ENCODE measurements at places on chromosomes 4 and X.

DNA sequence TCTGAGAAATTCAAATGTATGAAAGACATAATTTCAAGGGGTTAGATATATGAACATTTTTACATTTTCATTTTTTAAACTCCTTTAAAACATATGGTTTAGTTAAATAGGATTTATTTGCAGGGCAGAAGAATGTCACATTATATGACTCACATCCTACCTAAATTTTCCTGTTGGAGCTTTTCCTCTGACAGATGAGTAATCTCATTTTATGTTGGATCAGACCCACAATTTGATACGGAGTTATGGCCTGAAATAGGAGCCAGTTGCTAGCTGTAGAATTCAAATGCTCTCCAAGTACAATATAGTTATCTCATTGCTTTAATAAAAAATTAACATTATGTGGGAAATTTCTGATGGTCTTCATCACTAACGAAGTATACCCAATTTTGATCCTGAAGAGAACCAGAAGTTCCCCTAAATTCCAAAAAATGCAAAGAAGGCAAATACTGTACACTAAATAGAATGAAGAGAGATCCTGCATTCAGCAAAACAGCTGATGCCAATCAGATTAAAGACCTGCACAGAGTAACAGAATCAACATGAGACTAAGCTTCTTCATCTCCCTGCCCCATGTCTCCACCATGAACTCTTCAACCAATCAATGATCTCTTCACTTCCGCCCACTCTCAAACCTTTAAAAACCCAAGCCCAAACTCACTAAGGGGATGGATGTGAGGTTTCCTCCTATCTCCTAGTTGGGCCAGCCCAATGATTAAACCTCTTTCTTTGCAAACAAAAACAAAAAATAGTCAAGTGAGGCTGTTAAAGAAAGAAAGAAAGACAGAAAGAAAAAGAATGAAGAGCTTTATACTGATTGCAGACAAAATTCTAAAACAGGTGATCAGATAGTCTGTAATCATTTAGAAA, 10.9 kb upstream of the EXOSC9 start:
- peak; percentile 65 for DNase-seq

GRCh38 chr4:58070726-58071125, 960.5 kb upstream of the IGFBP7 start:
- no peak for DNase-seq

DNA sequence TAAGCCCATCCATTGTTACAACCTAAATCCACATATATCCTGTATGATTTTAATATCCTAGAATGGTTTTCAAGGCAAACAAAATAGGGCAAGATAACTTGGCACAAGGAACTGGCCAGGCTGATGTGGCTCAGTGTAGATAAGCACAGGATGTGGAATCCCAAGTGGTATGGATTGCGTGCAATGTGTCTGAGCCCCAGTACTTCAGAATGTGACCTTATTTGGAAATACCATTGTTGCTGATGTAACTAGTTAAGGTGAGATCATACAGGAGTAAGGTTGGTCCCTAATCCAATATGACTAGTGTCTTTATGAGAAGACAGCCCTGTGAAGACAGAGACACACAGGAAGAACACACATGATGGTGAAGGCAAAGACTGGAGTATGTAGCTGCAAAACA, 72.4 kb downstream of the IL21 start:
- no peak for DNase-seq

DNA sequence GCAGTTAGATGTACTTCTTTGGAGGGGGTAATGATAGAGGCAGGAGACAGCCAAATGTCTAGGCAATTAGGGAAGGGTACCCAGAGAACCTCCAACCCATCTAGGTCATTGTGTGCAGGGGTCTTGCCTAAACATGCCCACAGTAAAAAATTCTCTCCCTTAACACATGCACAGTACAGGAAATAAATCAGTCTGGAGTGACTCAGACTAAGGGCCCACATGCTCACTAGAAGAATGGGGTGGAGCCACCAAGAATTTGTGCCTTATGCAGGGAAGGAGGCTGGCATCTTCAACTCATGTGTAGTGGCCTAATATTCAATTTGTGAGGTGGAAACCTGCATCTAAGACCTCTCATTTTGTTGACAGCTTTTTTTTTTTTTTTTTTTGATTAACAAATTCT, 945.3 kb upstream of the GRIA3 start:
- peak; percentile 2 for DNase-seq

- no peak for DNase-seq
Observed at GRCh38 chrX:40174001-40174853, 76.5 kb upstream of the BCOR start.

DNA sequence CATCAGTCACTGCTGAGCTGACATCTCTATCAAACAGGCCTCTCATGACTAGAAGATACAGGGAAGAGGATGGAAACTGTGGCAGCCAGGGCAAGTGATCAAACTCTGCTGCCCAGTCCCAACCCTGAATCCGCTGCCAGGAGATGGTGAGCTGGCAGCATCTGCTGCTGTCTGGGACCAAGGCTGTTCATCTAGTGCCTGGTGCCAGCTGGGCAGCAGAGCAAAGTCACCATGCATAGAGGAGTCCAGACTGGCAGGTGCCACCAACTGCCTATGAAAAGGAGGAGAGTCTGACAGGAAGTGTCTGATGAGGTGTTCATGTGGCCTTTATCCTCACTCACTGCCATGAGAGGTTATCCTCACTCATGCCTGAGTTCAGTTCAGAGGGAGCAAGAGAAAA, 518.9 kb downstream of the MID1IP1 start:
- no peak for DNase-seq

- DNase-seq, result no peak
Observed at GRCh38 chrX:33339219-33339618, 127.9 kb upstream of the DMD start.

- no peak for DNase-seq
Observed at GRCh38 chrX:81866873-81867272, 665.0 kb downstream of the SH3BGRL start.

DNA sequence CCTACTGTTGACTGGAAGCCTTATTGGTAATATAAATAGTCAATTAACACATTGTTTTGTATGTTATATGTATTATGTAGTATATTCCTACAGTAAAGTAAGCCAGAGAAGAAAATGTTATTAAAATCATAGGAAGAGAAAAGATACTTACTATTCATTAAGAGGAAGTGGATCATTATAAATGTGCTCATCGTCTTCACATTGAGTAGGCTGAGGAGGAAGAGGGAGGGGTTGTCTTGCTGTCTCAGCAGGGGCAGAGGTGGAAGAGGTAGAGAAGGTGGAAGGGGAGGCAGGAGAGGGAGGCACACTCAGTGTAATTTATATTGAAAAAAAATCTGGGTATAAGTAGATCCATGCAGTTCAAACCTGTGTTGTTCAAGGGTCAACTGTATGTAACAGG, 10.6 kb downstream of the CDKL5 start:
- no peak for DNase-seq

Data from GM04504 (cell line).